ENCODE measurements at places on chromosomes 1 and 21.

DNA sequence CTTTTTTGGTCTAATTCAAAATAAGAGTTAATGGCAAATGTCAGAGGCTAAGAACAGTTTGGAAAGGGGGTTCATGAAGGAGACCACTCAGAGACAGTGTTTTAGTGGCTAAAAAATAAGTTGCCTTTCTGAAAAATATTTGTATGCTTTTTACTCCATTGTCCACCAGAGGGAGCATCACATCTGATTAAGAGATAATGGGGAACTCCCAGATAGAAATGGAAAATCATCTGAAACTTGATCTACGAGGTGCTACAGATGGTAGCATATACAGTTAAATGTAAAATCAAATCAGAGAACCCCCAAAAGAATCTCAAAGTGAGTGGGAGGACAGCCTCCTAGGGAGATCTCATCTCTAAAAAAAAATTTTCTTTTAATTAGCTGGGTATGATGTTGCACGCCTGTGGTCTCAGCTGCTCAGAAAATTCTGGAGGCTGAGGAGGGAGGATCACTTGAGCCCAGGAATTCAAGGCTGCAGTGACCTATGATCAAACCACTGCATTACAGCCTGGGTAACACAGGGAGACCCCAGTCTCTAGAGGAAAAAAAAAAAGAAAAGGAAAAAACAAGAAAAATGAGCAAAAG, 9.7 kb downstream of the SMYD3 start:
- no peak for DNase-seq

- DNase-seq: no peak
Observed at GRCh38 chr1:12098786-12099185, 35.7 kb downstream of the TNFRSF8 start.

- no peak for DNase-seq
Observed at GRCh38 chr1:86687595-86687994, 16.8 kb upstream of the SH3GLB1 start.

DNA sequence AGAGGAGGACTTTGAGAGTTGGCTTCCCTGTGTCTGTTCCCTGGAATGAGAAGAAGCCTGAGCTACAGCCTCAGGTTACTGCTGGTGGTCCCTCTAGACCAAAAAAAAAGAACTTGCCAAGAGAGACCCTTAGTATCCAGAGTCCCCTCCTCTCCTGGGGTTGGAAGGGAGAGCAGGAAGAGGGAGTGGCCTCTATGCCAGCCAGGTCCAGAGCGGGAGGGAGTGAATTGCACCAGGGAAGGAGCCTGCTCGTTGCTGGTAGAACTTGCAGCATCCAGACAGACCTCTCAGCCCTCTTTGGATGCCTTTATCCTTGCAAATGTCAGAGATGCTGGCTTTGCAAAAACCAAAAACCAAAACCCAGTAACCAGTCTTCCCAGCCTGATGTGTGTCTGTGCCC, 491.3 kb upstream of the VAMP3 start:
- no peak for DNase-seq

All from liver (tissue), 10 donors.